ENCODE measurements at places on chromosomes 13 and 19.

DNA sequence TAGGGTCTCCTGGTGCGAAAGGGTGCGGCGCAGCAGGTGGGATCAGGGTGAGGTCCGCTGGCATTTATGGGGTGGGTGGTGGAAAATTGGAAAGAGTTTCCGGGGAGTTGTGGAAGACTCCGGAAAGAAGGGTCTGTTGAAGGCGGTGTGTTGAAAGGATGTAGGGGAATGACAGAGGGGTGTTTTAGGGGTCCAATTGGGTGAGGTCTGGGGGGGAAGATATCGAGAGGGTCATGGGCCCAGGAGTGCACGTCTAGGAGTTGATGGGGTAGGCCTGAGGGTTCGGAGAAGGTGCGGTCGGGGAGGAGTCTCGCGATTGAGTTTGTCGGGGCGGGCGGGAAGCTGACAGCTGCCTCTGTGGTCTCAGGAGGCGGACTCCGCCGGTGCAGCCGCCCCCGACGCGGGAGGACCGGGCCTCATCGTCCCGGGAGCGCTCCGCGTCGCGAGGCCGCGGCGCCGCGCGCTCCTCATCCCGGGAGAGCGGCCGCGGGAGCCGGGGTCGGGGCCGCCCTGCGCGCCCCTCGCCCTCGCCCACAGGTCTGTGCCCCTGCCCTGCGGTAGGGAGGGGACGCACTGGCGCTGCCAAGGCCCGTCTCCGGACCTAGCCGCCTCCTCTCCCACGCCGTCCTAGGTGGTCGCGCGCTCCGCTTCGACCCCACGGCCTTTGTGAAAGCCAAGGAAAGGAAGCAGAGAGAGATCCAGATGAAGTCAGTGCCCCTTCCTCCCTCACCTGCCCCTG is 7.0 kb downstream of the PGLYRP1 start:
- DNase-seq: no peak

DNA sequence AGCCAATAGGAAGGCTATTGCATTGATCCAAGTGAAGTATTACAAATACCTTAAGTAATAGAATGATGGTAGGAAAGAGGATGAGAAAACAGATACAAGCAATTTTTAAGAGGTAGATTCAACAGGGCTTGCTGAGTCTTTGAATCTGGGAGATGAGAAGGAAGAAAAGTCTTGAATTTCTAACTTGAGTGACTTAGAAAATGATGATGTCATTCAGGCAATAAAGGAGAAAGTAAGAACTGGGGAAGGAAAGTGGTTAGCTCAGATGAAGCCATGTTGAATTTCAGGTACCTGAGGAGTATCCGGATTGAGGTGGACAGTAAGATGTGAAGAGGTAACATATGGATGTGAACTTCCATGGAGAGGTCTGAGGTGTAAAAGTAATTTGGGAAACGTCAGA is 15.5 kb upstream of the FRY start:
- no peak for DNase-seq

DNA sequence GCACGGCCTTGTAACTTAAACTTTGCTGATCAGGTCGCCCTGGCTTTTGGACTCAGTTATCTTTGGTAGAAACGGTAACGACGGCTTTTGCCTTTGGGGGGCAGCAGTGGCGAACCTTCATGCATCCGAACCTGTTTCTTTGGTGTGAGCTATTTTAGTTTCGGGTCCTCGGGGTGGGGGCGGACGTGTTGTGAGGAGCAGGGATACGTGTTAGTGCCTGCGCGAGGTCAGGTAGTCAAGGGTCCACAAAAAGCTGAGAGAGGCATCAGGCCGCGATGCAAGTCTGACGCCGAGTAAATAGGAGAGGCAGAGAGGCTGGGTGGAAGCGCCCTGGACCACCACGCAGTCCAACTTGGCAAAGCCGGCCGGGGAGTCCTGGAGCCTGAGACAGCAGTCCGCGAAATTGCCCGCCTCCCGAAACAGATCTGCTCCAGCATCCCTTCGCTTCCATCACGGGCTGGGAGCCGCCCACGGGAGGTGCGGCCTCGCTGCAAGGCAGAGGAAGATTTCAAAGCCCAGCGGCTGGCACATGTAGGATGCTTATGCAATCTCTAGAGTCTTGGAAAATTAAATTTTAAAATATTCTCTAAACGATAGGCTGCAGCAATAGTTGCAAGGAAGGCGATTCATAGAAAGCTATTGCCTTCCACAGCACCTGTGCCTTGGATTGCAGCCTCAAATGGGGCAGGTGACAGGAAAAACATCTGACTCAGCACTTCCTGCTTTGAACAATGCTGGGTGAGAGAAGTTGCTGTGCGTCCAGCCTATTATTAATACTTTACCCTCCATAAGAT is 4.6 kb upstream of the TPP2 start:
- peak; percentile 74 for DNase-seq

DNA sequence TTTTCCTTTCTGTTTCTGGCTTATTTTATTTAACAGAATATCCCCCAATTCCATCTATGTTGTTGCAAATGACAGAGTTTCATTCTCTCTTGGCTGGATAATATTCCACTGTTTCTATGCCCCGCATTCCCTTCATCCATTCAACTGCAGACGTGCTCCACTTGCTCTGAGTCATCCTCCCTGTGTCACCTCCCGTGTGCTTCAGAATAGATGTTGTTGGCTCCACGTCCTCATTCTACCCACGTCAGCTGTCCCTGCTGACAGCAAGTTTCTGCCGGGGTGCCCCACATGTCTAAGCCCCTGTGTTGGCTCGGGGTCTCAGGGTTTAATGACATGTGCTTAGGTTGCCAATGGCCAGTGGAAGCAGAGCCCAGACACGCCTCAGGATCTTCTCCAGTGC is 1041.0 kb downstream of the UQCRFS1 start:
- DNase-seq: no peak

DNA sequence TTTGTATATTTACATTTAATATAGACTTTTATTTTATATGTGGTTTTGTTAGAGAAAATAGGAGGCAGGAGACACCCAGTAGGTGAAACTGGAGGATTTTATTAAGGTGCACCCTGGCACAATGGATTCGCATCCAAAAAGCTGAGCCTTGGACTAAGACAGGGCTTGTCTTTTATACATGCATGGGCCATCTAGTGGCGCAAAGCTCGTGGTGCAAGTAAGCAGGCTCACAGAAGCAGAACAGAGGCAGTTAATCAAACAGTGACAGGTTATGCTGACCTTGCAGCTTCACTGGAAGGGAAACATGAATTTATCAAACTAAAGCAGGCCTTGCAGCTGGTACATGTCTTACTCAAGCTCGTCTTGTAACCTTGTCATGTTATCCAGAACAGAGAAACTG is 58.8 kb upstream of the ZNF681 start:
- peak; percentile 17 for DNase-seq

DNA sequence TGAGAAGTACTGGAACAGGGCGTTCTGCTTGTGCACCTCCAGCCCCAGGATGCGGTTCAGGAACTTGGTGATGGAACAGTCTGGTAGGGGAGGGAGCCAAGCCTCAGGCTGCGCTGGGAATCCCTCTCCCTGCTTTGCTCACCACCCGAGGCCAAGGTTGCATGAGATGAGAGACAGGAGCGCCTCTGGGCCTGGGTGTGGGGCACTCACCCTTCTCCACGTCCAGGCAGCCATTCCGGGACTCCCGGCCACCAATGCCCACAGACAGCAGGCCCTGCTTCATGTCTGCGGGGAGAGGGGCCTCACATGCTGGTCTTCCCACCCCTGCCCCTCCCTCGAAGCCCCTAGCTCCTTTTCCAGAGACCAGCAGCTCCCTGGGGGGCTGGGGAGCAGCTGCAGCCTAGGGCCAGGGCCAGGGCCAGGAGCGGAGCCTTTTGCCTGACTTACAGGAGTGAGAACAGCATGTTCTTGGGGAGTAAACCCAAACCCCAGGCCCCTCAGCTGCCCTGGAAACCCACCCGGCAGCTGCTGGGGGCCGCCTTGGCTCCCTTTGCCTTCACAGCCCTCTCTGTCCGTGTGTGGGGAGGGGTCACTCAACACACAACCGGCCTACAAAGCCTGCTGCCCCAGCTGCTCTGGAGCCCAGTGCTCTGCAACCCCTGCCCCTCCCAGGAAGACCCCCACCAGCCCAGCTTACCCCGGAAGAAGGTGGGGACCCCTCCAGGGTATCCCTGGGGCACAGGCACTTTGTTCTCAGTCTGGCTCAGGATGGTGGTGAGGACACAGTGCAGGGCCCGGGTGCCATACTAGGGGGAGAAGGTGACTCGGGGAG is 7.2 kb downstream of the GPX4 start:
- no peak for DNase-seq

DNA sequence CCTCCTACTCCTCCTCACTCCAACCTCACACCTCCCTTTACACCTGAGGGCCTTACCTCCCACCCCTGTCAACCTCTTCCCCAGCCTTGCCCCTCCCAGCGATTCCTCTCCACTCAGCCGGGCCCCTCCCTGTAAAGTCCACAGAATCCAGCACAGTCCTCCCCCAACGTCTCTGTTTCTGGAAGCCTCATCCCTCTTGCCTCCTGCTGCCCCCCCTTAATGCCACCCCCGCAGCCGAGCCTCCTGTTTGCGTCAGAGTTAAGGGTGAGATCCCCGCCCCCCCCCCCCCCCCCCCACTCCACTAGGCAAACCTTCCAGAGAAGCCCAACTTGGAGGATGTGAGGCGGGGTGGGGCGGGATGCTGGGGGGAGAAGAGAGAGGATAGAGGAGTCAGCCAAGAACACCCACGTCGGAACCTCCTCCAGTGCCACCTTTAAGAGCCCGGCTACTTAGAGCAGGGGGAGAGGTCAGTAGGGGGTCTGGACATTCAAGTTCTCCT is 2.1 kb downstream of the UNC13A start:
- DNase-seq: peak; percentile 42

GRCh38 chr13:91242652-91243051 is 104.8 kb upstream of the MIR17HG start:
- peak; percentile 3 for DNase-seq

- DNase-seq: no peak
These were observed 788.2 kb downstream of the SLITRK5 start for GRCh38 chr13:88459331-88459730.

Measured in mesenchymal stem cell (in vitro differentiated cells and primary cell).